ENCODE measurements at places on chromosomes 5 and 9. TPM values are rescaled to one million over a fixed set of nuclear protein-coding genes. Genes with fewer than 3 reads are reported as not detected.

Gene CDX1
- 0.68 TPM for total RNA-seq

Gene OLFML2A
- 37.4 TPM for total RNA-seq

Gene IL13
- 0.50 TPM for total RNA-seq

Gene PCDHB10
- total RNA-seq: 11.7 TPM

Gene GHR
- total RNA-seq: 7.9 TPM

Gene HBEGF
- 8.0 TPM for total RNA-seq

Gene UGT3A1
- total RNA-seq: not detected

Gene IRX2
- total RNA-seq: 32.6 TPM

Gene PTPDC1
- total RNA-seq: 13.7 TPM

Gene SERF1A
- total RNA-seq: 23.3 TPM

Gene CCNJL
- total RNA-seq: 9.7 TPM

Gene HTR1A
- 0.13 TPM for total RNA-seq

Gene IL31RA
- not detected for total RNA-seq

Gene LRRC19
- total RNA-seq: not detected

Gene C9orf50
- total RNA-seq: 0.87 TPM

Gene PLAC8L1
- total RNA-seq: 2.6 TPM

Gene SLC6A3
- total RNA-seq: 0.04 TPM

Gene LPAR1
- total RNA-seq: 34.3 TPM

Gene CTNND2
- total RNA-seq: 6.0 TPM

Gene DPH7
- 56.1 TPM for total RNA-seq

Gene ADAMTSL1
- total RNA-seq: 45.2 TPM

Gene UGT3A2
- 0.34 TPM for total RNA-seq

Gene LCN15
- 1.9 TPM for total RNA-seq

Gene TMEM215
- total RNA-seq: 0.07 TPM

Gene MOB3B
- 14.6 TPM for total RNA-seq

Gene PCDHB13
- total RNA-seq: 7.8 TPM

Gene CDH18
- 3.7 TPM for total RNA-seq

Gene FOXD4L3
- 0.25 TPM for total RNA-seq

Gene GNA14
- 0.22 TPM for total RNA-seq

Gene CTXN3
- not detected for total RNA-seq

Gene DOCK2
- total RNA-seq: 0.25 TPM

Gene FIBCD1
- total RNA-seq: 1.8 TPM

Gene SPINK5
- total RNA-seq: 19.8 TPM

Gene FBP2
- not detected for total RNA-seq

Gene IL9
- not detected for total RNA-seq

Gene ZNG1A
- 37.4 TPM for total RNA-seq

Gene ANKRD34B
- total RNA-seq: not detected

Gene CCDC180
- 17.7 TPM for total RNA-seq

Gene PPP3R2
- 0.34 TPM for total RNA-seq

Gene PCDHB11
- total RNA-seq: 6.4 TPM

Gene SAPCD2
- total RNA-seq: 5.9 TPM

Gene AGPAT2
- total RNA-seq: 36.1 TPM

Gene TTC23L
- 2.6 TPM for total RNA-seq

Gene PCDHB14
- 7.1 TPM for total RNA-seq

Gene TNFAIP8
- 26.5 TPM for total RNA-seq

Gene RASGEF1C
- total RNA-seq: 0.36 TPM

Gene SEMA6A
- 129 TPM for total RNA-seq

Gene SEMA5A
- total RNA-seq: 20.0 TPM

Gene KIF20A
- total RNA-seq: 27.0 TPM

Gene RASEF
- total RNA-seq: 3.7 TPM

Measured in mesothelial cell of epicardium (in vitro differentiated cells).